Adipocyte (in vitro differentiated cells): ENCODE measurements at places on chromosomes 3 and 15.

DNA sequence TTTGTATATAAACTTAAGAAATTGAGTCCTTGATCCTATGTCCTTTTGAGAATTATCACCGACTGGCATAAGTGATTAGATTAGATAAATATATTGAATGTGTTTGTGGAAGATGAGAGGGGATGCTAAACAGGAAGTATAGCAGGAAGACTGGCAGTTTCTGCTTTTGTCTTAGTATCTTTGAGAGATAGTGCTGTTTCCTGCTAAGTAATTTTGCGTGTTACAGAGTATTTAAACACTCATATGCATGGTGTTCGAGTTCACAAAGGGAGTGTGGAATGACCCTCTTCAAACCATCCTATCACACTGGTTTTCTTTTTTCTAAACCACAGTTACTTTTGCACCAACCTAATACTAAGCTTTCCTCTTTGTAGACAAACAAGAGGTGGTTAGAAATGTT lies 106.0 kb downstream of the KLHL25 start:
- no peak for DNase-seq

- no peak for DNase-seq
Observed at GRCh38 chr3:155641956-155642355, 102.9 kb downstream of the PLCH1 start.

DNA sequence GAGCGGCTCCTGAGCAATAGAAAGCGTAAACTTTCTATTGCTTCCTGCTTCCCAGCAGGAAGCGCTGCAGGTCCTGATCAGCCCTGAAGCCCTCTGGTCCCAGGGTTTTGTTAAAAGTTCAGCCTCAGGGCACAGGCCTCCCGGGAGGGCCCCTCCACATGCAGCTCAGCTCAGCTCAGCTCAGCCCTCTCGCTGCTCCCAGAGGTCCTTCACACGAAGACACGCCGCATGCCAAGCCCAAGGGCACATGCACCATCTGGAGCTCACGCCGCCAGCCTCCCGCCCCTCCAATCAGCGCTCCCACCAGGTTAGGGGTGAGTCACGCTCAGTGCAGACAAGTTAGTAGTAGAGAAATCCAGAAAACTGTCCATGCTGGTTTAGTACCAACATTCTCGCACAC lies 12.7 kb downstream of the TKT start:
- DNase-seq, result peak; percentile 69

GRCh38 chr3:16448639-16449070 lies 64.8 kb downstream of the RFTN1 start:
- DNase-seq, result peak; percentile 95

DNA sequence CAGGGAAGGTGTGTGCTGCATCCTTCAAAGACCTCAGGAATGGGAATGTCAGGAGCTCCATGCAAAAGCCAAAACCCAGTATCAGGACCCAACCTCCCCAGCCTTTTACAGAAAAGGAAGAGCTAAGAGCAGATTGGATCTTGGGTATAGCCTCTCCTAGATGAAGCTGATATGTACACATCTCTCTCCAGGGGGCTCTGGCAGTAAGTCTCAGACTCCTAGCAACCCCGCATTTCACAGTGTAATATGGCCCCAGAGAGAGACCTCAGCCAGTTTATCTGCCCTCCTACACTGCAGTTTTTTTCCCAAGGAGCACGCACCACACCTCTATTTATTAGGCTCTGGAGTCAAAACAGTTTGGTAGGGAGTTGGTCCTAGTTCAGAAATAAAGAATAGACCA lies 88.2 kb downstream of the RBPMS2 start:
- no peak for DNase-seq

DNA sequence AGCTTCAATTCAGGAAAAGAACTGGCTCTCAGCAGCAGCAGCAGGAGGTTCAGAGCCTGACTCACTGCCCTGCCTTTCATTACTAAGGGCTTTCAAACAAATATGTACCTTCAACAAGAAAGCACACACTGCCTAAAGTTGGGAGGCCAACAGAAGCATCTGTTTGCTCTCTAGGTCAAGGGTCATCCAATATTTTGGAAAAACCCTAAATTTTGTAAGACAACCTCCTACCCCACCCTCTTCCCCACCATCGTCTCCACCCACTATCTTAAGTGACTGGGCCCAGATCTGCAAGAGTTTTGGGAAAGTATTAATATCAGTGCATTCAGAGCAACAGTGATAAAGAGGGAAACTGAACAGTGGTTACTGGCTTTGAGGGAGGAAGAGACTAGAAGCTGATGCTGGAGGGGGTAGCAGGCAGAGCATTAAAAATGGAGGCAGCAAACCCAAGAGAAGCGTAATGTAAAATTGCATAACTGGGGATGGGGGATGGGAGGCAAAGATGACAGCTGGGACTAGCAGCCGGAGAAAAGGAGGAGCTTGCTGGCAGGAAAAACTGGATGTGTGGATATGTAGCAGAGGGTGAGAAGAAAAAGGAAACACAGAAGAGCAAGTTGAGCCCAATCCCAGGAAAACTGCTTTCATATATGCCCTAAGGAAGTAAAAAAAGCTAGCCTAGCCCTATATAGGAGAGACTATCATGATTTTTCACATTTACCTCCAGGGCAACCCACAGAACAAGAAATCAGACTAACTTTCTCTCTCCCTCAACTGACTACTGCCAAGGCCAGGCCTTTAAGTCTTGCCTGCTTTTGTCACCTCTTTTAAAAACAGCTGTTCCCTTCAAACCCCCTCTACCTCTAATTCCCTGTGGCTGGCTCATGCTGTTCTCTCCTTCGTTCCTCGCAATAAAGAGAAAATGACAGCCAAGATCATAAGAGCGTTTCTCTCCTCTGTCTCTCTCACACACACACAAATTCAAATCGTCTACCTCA lies 31.4 kb downstream of the NPTN start:
- peak; percentile 59 for DNase-seq

DNA sequence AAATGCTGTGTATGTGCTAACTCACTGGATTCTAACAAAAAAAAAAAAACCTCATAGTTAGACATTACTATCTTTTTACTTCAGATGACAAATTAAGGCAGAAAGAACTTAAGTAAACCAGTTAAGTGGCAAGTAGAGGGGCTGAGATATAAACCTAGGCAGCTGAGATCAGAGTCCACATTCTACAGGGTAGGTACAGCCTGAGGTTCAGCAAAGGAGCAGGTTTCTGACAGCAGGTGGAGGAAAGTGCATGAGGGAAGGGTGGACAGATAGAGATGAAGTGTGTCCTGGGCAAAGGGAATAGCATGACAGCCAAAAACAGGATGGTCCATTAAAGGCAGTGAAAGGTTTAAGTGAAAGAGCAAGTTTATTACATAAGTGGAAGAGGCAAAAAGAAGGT lies 329.2 kb downstream of the ULK4 start:
- no peak for DNase-seq

- DNase-seq, result peak; percentile 26
Observed at GRCh38 chr3:127831723-127832172, 9.4 kb upstream of the MGLL start.

DNA sequence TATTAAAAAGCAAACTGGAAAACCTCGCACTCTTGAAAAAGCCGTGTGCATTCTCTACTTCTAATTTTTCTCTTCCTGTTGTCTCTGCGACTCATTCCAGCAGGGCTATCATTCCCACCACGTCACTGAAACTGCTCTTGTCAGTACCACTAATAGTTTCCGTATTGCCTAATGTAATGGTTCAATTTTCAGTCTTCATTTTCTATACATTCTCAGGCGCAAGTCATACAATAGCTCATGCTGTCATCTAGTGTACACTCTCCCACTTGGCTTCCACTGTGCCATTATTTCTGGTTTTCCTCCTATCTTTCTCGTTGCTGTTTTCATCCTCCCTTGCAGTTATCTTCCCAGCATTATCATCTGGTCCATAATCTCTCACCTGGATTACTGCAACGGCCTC lies 160.2 kb downstream of the SPATA16 start:
- no peak for DNase-seq

GRCh38 chr15:35929740-35930444 lies 383.9 kb upstream of the DPH6 start:
- no peak for DNase-seq

- no peak for DNase-seq
Observed at GRCh38 chr3:73866846-73867245, 242.1 kb upstream of the PDZRN3 start.

DNA sequence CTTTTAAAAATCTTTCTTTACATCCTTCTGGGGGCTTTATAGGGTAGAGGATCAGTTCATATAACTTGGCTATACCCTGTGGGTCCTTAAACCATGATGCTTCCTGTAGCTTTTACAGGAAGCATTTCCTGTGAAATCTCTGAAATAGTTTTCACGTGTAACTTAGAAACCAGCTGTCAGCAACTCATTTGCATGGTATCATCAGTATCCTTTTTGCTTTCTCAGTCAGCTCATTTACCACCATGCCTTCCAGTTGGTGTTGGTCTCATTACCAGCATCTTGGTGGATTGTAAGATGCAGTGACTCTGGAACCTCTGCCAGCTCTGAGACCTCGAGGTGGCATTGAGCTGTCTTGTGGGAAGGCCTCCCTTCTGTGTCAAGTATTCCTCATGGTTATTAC lies 96.7 kb upstream of the MYZAP start:
- no peak for DNase-seq

GRCh38 chr3:138389144-138389601 lies 40.8 kb downstream of the MRAS start:
- no peak for DNase-seq

GRCh38 chr15:68934341-68934740 lies 4.0 kb downstream of the SPESP1 start:
- DNase-seq, result no peak

GRCh38 chr3:43389388-43390254 lies 103.3 kb downstream of the SNRK start:
- DNase-seq, result peak; percentile 56
